ENCODE measurements at places on chromosomes 5 and 9.
A peak's percentile ranks its signal among the peaks of the same experiment; 100 is the strongest.

DNA sequence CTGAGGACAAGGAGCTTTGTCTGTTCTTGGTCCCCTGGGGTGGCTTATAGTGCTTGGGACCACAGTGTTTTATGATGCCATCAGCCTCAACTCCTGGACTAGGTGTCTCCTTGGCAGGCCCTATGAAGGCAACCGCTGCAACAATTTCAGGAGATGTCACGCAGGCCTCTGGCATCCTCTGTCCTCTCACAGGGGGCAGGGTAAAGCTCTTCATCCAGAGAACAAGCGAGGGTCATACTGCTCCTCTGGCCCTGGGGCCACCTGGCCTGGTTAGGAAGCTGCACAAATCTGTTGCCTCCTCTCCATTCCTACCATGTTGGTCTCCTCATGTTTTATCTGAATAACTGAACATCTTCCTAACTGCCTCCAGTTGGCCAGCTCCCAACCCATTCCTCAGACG, 148.9 kb upstream of the SPEF2 start:
- DNase-seq = no peak

- no peak for DNase-seq
Observed at GRCh38 chr5:111411301-111411700, 101.0 kb downstream of the STARD4 start.

- DNase-seq = no peak
Observed at GRCh38 chr5:32687499-32687831, 23.7 kb upstream of the NPR3 start.

GRCh38 chr5:43007246-43007910, 32.7 kb downstream of the ANXA2R start:
- peak; percentile 89 for DNase-seq

Measured in small intestine (tissue), 16 donors.